ENCODE measurements at places on chromosomes 11 and 22. TPM values are rescaled to one million over a fixed set of nuclear protein-coding genes. Genes with fewer than 3 reads are reported as not detected.

RAB3IL1 gene
- not detected for total RNA-seq

NXPE2 gene
- not detected for total RNA-seq

ANO5 gene
- not detected for total RNA-seq

OR52E8 gene
- not detected for total RNA-seq

CRYAB gene
- total RNA-seq: not detected

LTBP3 gene
- 60.0 TPM for total RNA-seq

EMID1 gene
- not detected for total RNA-seq

PPP6R2 gene
- total RNA-seq: 58.9 TPM

OPCML gene
- not detected for total RNA-seq

HEPHL1 gene
- total RNA-seq: not detected

GP1BB gene
- total RNA-seq: not detected

Measured in activated CD4-positive, alpha-beta memory T cell treated with anti-CD3 and anti-CD28 coated beads, Interleukin-2, amount 10 ng/mL, durations not matched to agents 7 days and 5 days (primary cell).